ENCODE measurements at places on chromosomes 6 and 20.
A peak's percentile ranks its signal among the peaks of the same experiment; 100 is the strongest.

DNA sequence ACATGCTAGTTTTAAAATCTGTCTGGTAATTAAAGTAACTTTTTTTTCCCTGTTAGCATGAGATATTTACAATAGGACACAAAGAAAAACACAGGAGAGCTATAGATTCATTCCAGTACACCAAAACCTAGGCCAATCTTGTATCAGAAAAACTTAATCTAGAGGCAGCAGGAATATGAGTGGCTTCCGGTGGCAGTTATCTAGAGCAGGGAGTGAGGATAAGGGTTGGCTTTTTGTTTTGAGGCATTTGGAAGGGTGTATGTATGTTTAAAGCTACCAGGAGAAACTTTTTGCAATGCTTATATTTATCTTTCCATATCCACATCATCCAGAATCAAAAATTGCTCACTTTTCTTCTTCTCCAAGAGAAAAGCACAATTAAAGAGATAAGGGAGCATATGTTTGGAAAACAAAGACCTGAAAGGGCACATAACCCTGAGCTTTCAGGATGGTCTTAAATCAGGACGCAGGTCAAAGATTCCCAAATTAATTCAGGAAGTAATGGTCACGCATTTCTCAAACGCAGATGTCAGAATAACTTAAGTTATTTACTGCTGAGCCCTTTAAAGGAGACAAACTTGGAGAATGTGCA lies 13.1 kb downstream of the TFAP2A start:
- DNase-seq: no peak

DNA sequence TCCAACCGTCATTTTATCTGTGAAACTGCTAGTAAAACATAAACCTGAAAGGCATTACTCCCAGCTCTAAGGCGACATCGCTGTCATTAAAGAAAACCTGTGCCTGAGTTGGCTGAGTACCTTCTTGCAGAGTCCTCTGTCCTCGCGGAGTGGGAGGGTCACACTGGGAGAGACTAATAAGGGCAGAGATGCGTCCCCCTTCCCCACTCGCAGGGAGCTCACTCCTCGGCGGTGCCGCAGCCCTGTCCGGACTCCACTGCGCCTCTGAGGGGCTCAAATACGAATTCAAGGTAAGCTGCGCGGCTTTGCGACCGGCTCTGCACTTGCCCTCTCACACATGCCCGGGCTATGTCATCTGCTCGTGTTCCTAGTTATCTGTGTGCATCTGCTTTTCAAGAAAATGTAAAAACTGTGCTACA lies at the start of gene COL19A1:
COL19A1 (plus strand) TSS at position 206 of the 419 bp plus-strand sequence. CDS start 13,012 bp downstream, outside the sequence.
- DNase-seq: no peak

GRCh38 chr6:170182093-170182780 lies 108.6 kb downstream of the DLL1 start:
- DNase-seq: no peak

GRCh38 chr20:25376236-25376635 lies 14.4 kb downstream of the ABHD12 start:
- DNase-seq: no peak

- no peak for DNase-seq
Measured at GRCh38 chr20:35838205-35838604, 66.4 kb downstream of the PHF20 start.

DNA sequence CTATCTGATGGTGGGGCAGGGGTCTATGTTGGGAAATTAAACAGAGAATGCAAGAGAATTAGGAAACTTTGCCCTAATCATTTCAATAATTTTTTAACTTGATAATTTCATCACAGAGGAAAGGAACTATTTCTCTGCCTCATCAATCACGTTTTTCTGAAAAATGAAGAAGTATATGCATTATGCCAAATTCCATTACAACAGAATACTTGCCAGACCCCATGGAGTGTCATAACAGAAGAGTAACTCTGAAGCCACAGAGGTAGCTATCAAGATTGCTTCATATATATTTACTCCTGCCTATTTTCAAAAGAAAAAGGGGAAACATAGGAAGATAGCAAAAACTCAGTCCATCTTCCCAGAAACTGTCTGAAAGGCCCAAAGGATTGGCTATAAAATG lies 5.7 kb upstream of the USP49 start:
- peak; percentile 9 for DNase-seq

GRCh38 chr6:7389162-7389450 lies 436 bp downstream of the CAGE1 start:
- peak; percentile 58 for DNase-seq

DNA sequence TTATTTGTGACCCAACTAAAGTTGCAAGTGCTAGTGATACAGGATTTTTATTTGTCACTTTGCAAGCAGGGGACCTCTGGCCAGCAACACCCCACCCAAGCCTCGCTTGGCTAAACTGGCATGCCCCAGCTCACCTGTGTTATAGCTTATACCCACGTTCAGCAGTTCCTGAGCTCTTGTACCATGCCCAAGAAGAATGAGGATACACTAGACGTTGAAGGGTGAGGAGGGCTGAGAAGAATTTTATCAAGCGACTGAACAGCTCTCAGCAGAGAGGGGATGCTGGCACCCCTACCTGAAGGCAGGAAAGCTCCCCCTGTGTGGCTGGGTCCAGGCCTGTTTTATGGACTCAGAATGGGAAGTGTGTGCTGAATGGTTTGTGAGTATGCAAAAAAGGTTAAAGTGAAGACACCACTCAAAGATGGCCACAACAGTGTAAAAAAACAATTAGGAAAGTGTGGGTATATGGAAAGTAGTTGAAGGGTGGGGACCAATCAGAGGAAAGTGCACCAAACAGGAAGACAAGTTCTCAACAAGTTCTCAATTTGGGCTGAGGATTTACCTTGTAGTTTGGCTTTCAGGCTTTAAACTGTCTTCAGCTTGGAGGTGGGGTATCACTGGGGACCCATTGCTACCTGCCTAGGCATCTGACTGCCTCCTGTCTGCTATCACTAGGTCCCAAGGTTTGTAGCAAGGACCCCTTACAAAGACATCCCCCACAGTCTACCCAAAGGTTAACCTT lies 15.0 kb downstream of the BTN2A1 start:
- no peak for DNase-seq

GRCh38 chr20:2693286-2694007 lies 867 bp downstream of the EBF4 start:
- peak; percentile 51 for DNase-seq
